ENCODE measurements at places on chromosomes 7 and 10.

DNA sequence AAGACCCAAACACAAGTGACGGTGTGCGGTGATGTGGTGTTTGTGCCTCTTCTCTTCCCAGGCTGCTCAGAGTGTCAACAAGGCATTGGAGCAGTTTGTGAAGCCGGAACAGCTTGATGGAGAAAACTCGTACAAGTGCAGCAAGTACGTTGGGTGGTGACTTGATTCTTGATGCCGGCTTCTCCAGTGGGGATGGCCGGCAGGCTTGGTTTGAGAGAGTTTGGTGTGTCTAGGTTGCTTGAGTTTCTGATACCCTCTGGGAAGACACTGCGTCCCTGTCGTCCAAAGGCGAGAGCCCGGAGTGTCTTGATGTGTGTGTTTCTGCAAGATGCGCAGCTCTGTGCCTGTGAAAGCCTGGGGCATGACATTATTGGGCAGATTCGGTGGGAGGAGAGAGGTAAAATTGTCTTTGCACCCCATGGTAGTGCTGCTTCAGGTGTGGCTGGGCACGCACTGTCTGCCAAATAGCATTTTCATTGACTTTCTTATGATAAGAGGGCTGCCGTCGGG, 111.8 kb downstream of the ANKRD61 start:
- DNase-seq, result no peak
- no peaks in the 10 kb centered on the region for H3K27me3 ChIP-seq
- H3K4me3 ChIP-seq, result no peak overlapping the region
- no peaks in the 10 kb centered on the region for H3K36me3 ChIP-seq

- no peaks in the 10 kb centered on the region for H3K27me3 ChIP-seq
- no peak for DNase-seq
- no peak overlapping the region for H3K27ac ChIP-seq
- H3K36me3 ChIP-seq, result no peaks in the 10 kb centered on the region
- H3K4me3 ChIP-seq, result no peak overlapping the region
These were observed 35.8 kb downstream of the PAX2 start for GRCh38 chr10:100781145-100781665.

GRCh38 chr7:94633014-94633341, 23.0 kb downstream of the SGCE start:
- no peaks in the 10 kb centered on the region for H3K36me3 ChIP-seq
- H3K27me3 ChIP-seq, result no peaks in the 10 kb centered on the region
- DNase-seq, result no peak
- peaks cover 1% of the 10 kb centered on the region for H3K4me1 ChIP-seq
- H3K4me3 ChIP-seq, result no peak overlapping the region

DNA sequence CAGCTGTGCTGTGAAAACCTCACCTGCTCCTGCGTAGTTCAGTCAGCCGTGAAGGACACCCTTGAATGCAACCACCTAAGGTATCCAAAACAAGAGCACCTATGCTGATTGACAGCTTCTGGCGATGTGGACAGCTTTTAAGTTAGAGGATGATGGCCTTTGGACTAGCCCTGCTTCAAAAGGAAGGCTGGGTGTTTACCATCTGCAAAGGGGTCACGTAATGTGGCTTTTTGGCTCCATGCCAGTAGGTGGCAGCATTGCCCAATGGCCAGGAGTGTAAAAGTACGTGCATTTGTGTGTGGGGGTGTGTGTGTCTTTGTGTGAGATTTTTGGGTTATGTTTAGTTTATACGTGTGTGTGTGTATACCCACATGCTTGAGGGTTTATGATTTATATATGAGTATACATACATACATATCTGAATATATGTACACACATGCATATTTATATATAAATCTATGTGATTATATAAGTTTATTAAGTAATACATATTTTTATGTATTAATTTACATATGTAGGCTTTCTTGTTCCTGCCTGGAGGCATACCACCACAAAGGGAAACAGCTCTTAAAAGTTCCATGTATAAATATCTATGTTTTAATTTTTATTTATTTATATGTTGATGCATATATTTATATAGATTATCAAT, 236.3 kb upstream of the ANKRD30A start:
- no peak for DNase-seq
- no peaks in the 10 kb centered on the region for H3K36me3 ChIP-seq
- no peak overlapping the region for H3K4me3 ChIP-seq
- H3K4me1 ChIP-seq, result no peaks in the 10 kb centered on the region
- no peaks in the 10 kb centered on the region for H3K27me3 ChIP-seq

GRCh38 chr7:158399762-158400161, 187.9 kb downstream of the PTPRN2 start:
- no peak overlapping the region for H3K4me3 ChIP-seq
- H3K27me3 ChIP-seq, result no peaks in the 10 kb centered on the region
- DNase-seq, result no peak
- no peaks in the 10 kb centered on the region for H3K36me3 ChIP-seq

- no peak for DNase-seq
- no peaks in the 10 kb centered on the region for H3K4me1 ChIP-seq
- no peak overlapping the region for H3K4me3 ChIP-seq
- H3K27ac ChIP-seq, result no peak overlapping the region
These were observed 1088.0 kb downstream of the SORCS1 start for GRCh38 chr10:106076496-106076895.

GRCh38 chr10:5812283-5813090, 747 bp downstream of the GDI2 start:
- H3K4me1 ChIP-seq, result peaks cover 6% of the 10 kb centered on the region
- no peaks in the 10 kb centered on the region for H3K27me3 ChIP-seq
- peak; percentile 53 for DNase-seq
- peak overlapping the region; percentile 75 for H3K27ac ChIP-seq

GRCh38 chr7:25369786-25370185, 141.5 kb upstream of the NPVF start:
- H3K27me3 ChIP-seq, result no peaks in the 10 kb centered on the region
- H3K27ac ChIP-seq, result no peak overlapping the region
- H3K4me1 ChIP-seq, result peaks cover 2% of the 10 kb centered on the region

DNA sequence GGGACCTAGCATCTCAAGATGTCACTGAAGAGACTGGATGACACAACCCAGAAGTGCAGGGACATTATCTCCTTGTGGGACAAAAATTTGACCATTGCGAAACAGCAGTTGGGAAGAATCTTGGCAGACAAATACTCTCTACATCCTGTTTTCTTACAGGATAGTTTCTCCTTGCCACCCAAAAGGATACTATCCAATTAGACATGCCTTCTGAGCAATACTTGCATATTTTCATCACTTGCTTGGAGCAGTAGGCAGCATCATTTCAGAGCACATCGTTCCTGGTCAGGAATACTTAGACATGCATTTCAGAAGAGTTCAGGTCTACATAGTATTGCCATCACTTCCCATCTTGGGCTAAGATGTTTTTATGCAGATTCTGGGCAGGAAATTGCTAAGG, 56.8 kb downstream of the FAS start:
- DNase-seq, result no peak
- no peaks in the 10 kb centered on the region for H3K36me3 ChIP-seq
- no peak overlapping the region for H3K4me3 ChIP-seq

DNA sequence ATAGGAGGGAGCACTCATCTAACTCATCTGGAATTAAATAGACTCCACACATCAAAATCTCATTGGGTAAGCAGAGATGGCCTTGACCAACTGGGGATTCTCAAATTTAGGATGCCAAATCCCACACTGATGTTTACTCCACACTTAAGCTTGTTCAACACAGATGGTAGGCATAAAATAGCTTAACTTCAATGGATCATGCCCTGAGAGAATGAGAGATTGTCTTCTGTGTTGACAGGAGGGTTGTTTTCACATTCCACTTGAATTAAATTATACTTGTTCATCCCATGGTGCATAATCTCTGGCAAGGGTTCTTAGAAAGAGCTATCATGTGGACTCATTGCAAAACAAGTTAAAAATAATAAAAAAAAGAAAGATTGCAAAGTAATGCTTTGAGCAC, 391.4 kb downstream of the PLXDC2 start:
- no peaks in the 10 kb centered on the region for H3K4me1 ChIP-seq
- no peak overlapping the region for H3K27ac ChIP-seq
- H3K36me3 ChIP-seq, result no peaks in the 10 kb centered on the region
- no peaks in the 10 kb centered on the region for H3K27me3 ChIP-seq
- DNase-seq, result no peak

- no peaks in the 10 kb centered on the region for H3K27me3 ChIP-seq
- DNase-seq, result no peak
- H3K4me3 ChIP-seq, result no peak overlapping the region
These were observed 45.9 kb upstream of the ARHGAP12 start for GRCh38 chr10:31974434-31975124.

DNA sequence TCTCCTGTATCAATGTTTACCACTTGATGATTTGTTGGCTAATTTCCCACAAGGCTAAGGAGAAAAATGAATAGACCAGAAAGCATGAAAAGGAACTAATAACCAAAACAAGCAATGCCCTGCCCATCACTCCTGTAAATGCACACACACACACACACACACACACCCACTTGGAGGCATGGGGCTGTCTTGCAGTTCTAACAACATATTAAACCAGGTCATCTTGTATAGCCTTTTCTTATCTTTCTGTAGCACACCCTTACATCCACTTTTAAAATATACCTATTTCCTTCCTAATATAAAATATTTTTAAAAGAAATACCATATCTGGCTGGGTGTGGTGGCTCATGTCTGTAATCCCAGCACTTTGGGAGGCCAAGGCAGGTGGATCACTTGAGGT, 105.3 kb downstream of the CTTNBP2 start:
- no peak overlapping the region for H3K4me3 ChIP-seq
- H3K36me3 ChIP-seq, result no peaks in the 10 kb centered on the region

- no peak overlapping the region for H3K27ac ChIP-seq
- H3K4me3 ChIP-seq, result no peak overlapping the region
- no peaks in the 10 kb centered on the region for H3K4me1 ChIP-seq
- H3K27me3 ChIP-seq, result no peaks in the 10 kb centered on the region
- DNase-seq, result no peak
These were observed 66.9 kb downstream of the ZNRF2 start for GRCh38 chr7:30351286-30351685.

DNA sequence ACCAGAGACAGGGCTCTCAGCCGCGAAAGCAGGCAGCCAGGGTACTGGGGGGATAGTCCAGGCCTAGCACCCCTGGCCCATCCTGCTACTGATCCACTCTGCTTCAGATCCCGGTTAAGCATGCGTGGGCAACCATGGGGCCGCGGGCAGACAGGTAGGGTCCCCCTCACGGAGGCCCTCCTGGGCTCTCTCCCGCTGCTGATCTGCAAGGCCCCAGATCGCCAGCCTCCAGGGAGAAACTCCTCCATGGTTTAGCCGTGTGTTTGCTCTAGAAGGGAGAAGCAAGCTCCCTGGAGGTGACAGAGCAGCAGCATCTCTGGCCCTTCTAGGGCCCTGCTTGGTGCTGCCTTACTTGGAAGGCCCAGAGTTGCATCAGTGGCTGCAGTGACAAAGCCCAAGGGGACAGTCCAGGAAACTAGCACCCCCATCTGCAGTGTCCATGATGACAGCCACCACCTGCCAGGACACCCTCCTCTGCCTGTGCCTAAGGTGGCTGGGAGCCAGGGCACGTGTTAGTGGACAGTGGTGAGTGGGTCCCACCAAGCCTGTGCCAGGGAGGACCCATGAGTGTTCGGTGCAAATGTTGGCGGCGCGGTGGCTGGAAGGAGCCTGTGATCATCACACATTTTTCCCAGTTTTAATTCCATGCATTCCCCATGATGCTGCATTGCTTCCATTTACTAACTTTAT, 29.2 kb downstream of the CALML5 start:
- H3K27ac ChIP-seq, result no peak overlapping the region
- no peaks in the 10 kb centered on the region for H3K36me3 ChIP-seq
- no peaks in the 10 kb centered on the region for H3K4me1 ChIP-seq
- H3K27me3 ChIP-seq, result no peaks in the 10 kb centered on the region
- no peak for DNase-seq

- H3K4me1 ChIP-seq, result no peaks in the 10 kb centered on the region
- no peak overlapping the region for H3K27ac ChIP-seq
- no peak overlapping the region for H3K4me3 ChIP-seq
- no peaks in the 10 kb centered on the region for H3K27me3 ChIP-seq
These were observed 77.8 kb upstream of the SH2B2 start for GRCh38 chr7:102208826-102209225.

DNA sequence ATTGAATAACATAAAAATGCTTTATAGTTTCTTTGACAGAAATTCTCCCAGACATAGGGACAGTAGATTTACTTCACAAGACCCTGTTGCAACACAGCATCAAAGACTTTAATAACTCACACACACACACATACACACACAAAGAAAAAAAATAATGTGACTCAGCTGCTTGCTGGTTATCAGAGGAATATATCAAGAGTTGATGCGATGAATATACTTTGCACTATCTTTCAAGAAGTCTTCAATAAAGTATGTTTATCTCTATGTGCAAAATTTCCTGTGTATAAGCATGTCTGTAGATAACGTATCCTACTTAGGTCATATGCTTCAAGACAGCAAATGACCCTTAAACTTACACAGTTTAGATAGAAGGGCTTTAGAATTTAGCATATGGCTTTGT, 243.1 kb downstream of the ARL4A start:
- H3K27ac ChIP-seq, result no peak overlapping the region
- no peak for DNase-seq
- no peaks in the 10 kb centered on the region for H3K4me1 ChIP-seq
- H3K27me3 ChIP-seq, result no peaks in the 10 kb centered on the region

GRCh38 chr10:29925771-29926692, 133.4 kb downstream of the JCAD start:
- no peak overlapping the region for H3K4me3 ChIP-seq
- H3K4me1 ChIP-seq, result no peaks in the 10 kb centered on the region
- H3K27ac ChIP-seq, result no peak overlapping the region
- DNase-seq, result no peak

GRCh38 chr10:67793313-67793712, 44.7 kb downstream of the DNAJC12 start:
- no peak for DNase-seq
- H3K4me1 ChIP-seq, result peaks cover 2% of the 10 kb centered on the region
- no peak overlapping the region for H3K27ac ChIP-seq

DNA sequence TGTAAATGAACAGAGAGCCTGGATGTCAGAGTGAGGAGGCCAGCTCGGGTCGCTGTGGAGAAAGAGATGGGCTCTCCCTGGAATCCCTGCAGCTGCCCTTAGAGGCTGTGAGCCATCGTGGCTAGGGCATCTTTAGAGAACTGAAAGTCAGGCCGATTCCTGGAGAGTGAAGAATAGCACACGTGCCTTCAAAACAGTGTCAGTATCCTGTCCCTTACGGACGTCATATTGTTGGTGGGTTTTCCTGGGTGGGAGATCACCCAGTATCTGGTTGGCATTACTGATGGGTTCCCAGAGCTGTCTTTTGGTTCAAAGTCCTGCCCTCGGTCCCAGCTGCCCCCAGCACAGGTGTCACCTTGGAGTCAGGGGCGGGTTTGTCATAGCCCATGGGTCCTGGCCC, 25.3 kb downstream of the IKZF1 start:
- DNase-seq, result no peak
- no peaks in the 10 kb centered on the region for H3K27me3 ChIP-seq
- no peaks in the 10 kb centered on the region for H3K4me1 ChIP-seq
- H3K27ac ChIP-seq, result no peak overlapping the region
- H3K36me3 ChIP-seq, result no peaks in the 10 kb centered on the region
- H3K4me3 ChIP-seq, result no peak overlapping the region

- no peak for DNase-seq
- H3K27me3 ChIP-seq, result no peaks in the 10 kb centered on the region
- no peaks in the 10 kb centered on the region for H3K4me1 ChIP-seq
- no peak overlapping the region for H3K4me3 ChIP-seq
- no peak overlapping the region for H3K27ac ChIP-seq
These were observed 25.1 kb upstream of the NKX6-2 start for GRCh38 chr10:132810807-132811700.

Data from ovary (tissue), 10 donors.